ENCODE measurements at places on chromosomes 2 and 18.

DNA sequence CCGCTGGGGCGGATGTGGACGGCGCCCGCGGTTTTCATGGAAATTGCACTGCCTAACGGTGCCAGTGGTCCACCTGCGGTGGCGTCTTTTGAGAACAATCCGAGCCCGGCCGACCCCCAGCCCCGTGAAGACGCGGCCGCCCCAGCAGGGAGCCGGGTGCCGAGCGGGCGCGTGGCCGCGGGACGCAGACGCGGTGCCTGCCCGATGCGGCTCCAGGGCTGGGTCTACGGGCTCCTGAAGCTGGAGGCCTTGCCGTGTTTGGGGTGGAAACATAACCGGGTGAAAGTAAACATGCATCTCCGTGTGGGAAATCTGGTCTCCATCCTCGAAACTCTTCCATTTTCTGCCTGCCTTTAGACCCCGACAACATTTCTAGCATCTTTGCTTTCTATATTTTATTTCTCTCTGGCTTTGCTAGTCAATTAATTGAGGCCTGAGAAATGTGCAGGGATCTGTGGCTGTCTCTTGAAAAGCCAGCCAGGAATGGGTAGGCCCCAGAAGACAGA, 572 bp downstream of the INPP4A start:
- no peak for DNase-seq

DNA sequence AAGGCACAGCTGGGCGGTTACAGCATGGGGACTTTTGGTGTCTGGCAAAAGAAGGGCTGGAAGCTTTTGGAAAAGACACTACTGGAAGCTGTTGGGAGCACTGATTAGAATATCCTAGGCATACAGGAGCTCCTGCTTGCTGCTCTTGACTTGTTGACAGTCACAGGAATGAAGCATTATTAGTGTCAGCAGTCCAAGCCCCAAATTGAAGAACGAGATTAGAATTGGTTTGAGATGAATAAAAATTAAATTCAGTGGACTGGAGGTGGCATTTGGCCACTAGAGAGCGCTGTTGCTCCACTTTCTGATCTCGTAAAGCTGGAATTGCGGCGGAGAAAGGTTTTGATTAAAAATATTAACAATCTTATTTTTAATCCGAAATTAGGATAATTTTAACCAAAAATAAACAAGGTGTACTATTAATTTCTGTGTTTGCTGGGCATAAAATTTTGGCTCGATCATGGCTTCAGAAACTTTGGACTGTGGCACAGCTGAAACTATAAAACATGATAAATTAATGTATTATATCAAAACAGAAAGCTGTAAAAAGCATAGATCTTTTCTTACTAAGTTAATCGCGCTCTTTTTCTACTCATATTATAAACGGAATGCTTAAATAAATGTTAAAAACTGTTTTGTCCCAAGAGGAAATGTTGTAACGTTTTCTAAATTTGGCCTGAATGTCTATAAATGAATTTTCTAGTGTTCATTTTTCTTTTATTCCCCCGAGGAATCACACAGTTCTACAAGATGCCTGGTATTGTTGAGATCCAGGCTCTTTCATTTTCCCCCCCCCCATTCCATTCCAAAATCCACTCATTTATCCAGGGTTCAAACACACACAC, 2.4 kb upstream of the HOXD8 start:
- no peak for DNase-seq

GRCh38 chr18:58858591-58859468, 5.8 kb upstream of the ZNF532 start:
- no peak for DNase-seq

GRCh38 chr2:68290901-68291300, 28.8 kb downstream of the CNRIP1 start:
- no peak for DNase-seq

- no peak for DNase-seq
Measured at GRCh38 chr18:70028084-70028483, 80.4 kb upstream of the CD226 start.

GRCh38 chr2:120579916-120580685, 155.6 kb upstream of the GLI2 start:
- no peak for DNase-seq

GRCh38 chr18:12694032-12694431, 8.5 kb downstream of the CEP76 start:
- no peak for DNase-seq

DNA sequence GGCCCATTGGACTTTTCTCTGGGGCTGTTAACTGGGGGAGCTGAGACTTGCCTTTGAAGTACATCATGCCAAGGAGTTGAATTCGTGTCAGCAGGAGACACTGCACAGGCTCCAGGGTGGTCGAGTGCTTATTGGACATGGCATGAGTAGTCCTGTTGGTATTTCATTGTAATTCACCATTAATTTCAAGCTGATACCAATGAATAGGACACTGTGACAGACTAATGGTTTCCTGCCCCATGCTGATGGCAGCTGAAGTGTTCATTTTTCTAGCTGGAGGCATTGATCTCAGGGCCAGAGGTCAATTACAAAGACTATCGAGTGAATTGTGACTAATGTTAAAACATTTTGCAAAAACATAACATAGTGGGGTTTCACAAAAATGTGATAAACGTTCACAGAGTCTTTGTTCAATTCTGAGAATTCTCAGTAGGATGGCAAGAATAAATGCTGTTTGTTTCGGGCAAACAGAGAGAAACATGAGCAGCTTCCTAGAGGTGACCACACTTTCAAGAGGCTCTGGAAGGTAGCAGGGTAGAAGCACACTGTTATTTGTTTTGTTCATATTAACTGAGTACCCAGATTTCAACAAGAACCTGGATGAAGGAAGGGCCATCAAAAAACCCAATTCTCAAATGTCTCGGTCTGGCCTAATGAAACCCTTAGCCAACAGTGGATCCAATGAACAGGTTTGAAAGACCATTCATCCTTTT, 90.6 kb upstream of the ARL4C start:
- DNase-seq = no peak

DNA sequence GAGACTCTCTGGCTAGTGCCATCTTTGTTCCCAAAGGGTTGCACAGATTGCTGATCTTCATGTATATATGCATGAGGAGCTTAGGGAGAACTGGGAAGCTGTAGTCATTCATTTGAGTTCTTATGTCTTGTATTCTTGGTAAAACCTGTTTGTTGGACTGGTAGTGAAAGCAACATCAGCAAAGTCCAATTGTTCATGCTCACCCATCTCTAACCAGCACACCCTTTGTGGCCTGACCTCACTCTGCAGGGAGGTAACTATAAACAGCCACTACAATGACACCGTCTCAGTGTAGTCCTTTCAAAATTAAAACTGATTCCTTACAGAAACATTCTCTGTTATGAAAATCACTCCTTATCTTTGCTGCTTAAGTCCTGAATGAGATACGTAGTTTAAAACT, 13.9 kb upstream of the LMAN1 start:
- no peak for DNase-seq

- DNase-seq = no peak
Measured at GRCh38 chr2:3143602-3144001, 234.0 kb downstream of the EIPR1 start.
